Small intestine (tissue), 16 donors: ENCODE measurements at places on chromosomes 3 and 15. TPM values are rescaled to one million over a fixed set of nuclear protein-coding genes. Genes with fewer than 3 reads are reported as not detected.

Gene REC114
- not detected for polyA plus RNA-seq

- no peak overlapping the region for H3K27ac ChIP-seq
- H3K4me1 ChIP-seq, result no peaks in the 10 kb centered on the region
- no peak overlapping the region for H3K4me3 ChIP-seq
- no peaks in the 10 kb centered on the region for H3K36me3 ChIP-seq
- no peak for DNase-seq
- H3K27me3 ChIP-seq, result no peaks in the 10 kb centered on the region
These were observed 24.7 kb upstream of the HHLA2 start for GRCh38 chr3:108271626-108272025.

DNA sequence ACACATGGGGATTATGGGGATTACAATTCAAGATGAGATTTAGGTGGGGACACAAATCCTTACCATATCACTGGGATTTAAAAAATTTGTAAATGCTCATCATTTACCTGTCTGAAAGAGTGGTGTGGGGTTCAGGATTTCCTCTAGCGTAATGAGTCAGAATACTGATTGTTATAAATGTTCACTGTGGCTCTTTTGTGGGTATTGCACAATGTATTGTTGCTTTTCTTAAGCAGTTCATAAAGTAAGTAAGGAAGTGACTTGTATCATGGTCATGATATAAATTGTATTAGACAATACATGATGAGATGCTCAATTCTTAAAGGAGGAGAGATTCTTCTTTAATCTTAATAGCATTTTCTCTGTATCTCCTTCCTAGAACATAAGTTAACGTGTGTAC, 262.1 kb downstream of the CNTN4 start:
- no peaks in the 10 kb centered on the region for H3K4me1 ChIP-seq
- H3K27ac ChIP-seq, result no peak overlapping the region
- DNase-seq, result no peak
- H3K4me3 ChIP-seq, result no peak overlapping the region
- H3K27me3 ChIP-seq, result no peaks in the 10 kb centered on the region

DNA sequence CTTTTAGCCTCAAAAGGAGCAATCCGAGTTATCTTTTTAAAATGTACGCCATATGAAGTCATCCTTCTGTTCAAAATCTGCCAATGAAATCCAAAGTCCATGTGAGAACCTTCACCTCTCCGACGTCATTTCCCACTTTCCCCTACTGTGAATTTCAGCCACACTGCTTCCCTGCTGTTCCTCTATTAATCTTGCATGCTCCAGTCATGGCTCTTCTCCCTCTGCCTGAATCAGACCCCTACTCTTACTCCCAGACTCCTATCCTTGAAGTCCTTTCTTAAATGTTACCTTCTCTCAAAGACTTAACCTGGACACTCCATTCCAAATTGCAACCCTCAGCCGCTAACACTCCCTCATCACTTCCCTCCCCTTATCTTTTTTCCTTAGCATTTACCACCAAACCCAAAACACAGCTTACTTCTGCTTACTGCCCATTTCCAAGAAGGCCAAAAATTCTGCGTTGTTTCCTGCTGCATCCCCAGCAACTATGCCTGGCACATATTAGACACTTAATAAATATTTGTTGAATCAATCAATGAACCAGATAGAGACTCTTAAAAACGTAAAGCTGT, 1.2 kb downstream of the NKIRAS1 start:
- H3K4me1 ChIP-seq, result peaks cover 19% of the 10 kb centered on the region
- peaks cover 15% of the 10 kb centered on the region for H3K36me3 ChIP-seq
- no peaks in the 10 kb centered on the region for H3K27me3 ChIP-seq
- no peak overlapping the region for H3K4me3 ChIP-seq
- peak; percentile 65 for DNase-seq
